Activated naive CD8-positive, alpha-beta T cell treated with anti-CD3 and anti-CD28 coated beads for 36 hours (primary cell): ENCODE measurements at places on chromosomes 2 and 18.
A peak's percentile ranks its signal among the peaks of the same experiment; 100 is the strongest.

GRCh38 chr18:70672581-70672980 lies 383.7 kb downstream of the SOCS6 start:
- peaks cover 38% of the 10 kb centered on the region for H3K36me3 ChIP-seq
- no peaks in the 10 kb centered on the region for H3K27me3 ChIP-seq
- peaks cover 45% of the 10 kb centered on the region for H3K4me1 ChIP-seq
- DNase-seq, result no peak
- H3K4me3 ChIP-seq, result peak overlapping the region; percentile 19
- H3K27ac ChIP-seq, result peak overlapping the region; percentile 74

GRCh38 chr2:226791056-226791486 lies 8.5 kb downstream of the IRS1 start:
- DNase-seq, result peak; percentile 59
- H3K4me3 ChIP-seq, result peak overlapping the region; percentile 87
- H3K27ac ChIP-seq, result peak overlapping the region; percentile 99
- H3K4me1 ChIP-seq, result peaks cover 52% of the 10 kb centered on the region

DNA sequence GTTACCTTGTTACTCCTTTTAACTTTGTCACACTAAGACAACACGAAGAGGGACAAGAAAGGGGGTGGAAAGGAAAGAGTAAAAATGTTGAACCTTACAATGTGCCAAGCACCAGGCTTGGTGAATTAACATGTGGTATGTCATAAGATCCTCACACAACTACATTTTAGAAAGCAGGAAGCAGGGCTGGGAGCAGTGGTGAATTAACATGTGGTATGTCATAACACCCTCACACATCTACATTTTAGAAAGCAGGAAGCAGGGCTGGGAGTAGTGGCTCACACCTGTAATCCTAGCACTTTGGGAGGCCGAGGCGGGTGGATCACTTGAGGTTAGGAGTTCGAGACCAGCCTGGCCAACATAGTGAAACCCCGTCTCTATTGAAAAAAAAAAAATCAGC lies 159.3 kb upstream of the CHAC2 start:
- no peaks in the 10 kb centered on the region for H3K36me3 ChIP-seq
- H3K4me1 ChIP-seq, result no peaks in the 10 kb centered on the region
- H3K4me3 ChIP-seq, result no peak overlapping the region
- H3K27ac ChIP-seq, result no peak overlapping the region

DNA sequence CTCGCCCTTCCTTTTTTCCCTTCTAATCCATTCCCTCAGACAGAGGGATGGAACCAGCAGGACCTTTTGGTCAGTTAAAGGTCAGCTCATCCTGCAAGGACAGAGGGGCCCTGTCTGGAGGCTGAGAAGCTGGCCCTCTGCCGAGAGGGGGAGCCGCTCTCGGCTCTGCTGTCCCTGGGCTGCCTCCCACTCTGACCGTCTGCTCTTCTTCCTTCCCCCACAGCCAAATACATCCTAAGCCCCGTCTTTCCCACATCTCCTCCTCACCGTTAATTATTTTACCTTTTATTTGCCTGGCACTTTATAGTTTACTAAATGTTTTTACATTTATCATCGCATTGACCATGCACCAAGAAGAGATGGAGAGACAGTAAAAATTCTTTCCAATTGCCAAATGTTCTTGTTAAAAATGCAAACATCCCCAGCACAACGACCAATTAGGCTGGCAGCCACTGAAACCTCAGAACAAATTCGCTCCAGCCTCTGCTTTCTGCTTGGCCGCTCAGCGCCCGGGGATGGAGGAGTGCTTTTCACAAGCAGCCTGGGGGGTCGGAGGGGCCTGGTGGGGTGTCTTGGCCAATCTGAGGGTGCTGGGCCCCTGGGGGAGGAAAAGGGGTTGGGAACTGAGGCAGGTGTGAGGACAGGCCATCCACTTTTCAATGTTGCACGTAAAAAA lies 123.7 kb downstream of the TNS1 start:
- H3K36me3 ChIP-seq, result no peaks in the 10 kb centered on the region
- no peak overlapping the region for H3K4me3 ChIP-seq
- no peak for DNase-seq

GRCh38 chr2:19818039-19818438 lies 83.7 kb downstream of the TTC32 start:
- H3K27me3 ChIP-seq, result peaks cover 8% of the 10 kb centered on the region
- H3K4me1 ChIP-seq, result no peaks in the 10 kb centered on the region
- no peaks in the 10 kb centered on the region for H3K36me3 ChIP-seq
- no peak overlapping the region for H3K4me3 ChIP-seq
- no peak for DNase-seq

- H3K4me3 ChIP-seq, result no peak overlapping the region
- no peak overlapping the region for H3K27ac ChIP-seq
- no peaks in the 10 kb centered on the region for H3K27me3 ChIP-seq
- DNase-seq, result no peak
- peaks cover 3% of the 10 kb centered on the region for H3K4me1 ChIP-seq
Measured at GRCh38 chr18:195651-196050, 37.3 kb downstream of the USP14 start.
